ENCODE measurements at places on chromosomes 13 and 19. TPM values are rescaled to one million over a fixed set of nuclear protein-coding genes. Genes with fewer than 3 reads are reported as not detected.

Gene ANGPTL8
- not detected for total RNA-seq

Gene SIGLECL1
- total RNA-seq = not detected

Gene UTP14C
- 8.5 TPM for total RNA-seq

Gene KLK7
- total RNA-seq = not detected

Gene HIPK4
- 0.10 TPM for total RNA-seq

All from activated CD8-positive, alpha-beta T cell treated with anti-CD3 and anti-CD28 coated beads, Interleukin-2, amount 10 ng/mL, durations not matched to agents 7 days and 5 days (primary cell).